CD4-positive, alpha-beta T cell treated with Interleukin-4 for 4 hours (primary cell): ENCODE measurements at places on chromosomes 12 and 14.

DNA sequence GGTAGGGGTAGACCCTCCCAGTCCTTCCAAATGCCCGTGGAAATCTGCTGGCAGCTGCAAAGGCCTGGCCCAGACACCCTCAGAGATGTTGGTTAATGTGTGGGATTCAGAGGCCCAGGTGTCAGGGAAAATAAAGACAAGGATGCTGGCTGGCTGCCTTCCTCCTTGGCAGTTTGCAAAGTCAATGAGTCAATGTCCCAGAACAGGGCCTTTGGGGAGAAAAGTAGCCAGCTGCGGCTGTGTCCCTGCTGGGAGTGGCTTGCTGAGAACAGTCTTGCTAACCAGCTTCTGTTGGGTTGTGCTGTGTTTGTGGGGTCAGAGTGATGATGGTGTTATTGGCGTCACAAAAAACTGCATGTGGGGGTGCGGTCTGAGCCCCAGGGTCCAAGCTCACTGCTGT is 29.2 kb downstream of the GLRX5 start:
- DNase-seq: no peak

DNA sequence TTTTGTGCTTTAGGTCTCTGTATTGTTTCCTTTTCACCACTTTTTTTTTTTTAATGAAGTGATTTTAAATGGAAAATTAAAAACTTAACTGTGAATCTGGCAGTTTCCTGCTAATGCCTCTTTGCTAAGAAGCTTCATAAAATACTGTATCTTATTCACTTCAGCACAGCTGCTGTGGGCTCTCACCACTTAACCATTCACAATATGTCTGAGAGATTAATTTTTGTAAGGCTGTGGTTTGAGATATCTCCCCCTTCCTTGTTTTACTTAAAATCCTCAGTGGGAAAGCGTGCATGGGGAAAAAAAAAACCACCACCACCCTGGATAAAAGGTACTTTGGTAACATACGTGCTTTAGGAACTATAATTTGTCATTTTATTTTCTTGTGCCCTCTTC is 115.9 kb downstream of the ETV6 start:
- no peak for DNase-seq

DNA sequence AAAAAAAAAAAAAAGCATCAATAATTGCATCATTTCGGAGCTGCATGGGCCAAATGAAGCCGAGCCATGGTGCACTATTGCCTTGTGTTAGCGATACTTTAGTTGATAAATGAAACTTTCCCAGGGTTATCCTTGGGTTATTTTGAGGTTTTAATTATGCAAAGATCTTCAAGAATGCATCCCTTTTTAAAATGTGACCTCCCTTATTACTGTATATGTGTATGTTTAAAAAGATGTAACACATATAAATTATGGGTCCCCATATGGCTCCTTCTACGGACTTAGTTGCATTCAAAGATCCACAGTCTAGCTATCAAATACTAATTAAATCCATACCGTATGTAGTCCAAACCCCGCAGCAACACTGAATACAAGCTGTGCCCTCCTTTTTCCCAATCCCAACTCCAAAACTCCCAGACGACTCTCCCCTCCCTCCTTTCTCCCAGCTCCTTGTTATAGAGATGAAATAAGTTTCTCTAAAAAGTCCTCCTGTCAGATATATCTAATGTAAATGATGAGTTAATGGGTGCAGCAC is 129.3 kb upstream of the MAP1LC3B2 start:
- no peak for DNase-seq

GRCh38 chr12:100624571-100624970 is 51.1 kb downstream of the GAS2L3 start:
- DNase-seq: no peak

DNA sequence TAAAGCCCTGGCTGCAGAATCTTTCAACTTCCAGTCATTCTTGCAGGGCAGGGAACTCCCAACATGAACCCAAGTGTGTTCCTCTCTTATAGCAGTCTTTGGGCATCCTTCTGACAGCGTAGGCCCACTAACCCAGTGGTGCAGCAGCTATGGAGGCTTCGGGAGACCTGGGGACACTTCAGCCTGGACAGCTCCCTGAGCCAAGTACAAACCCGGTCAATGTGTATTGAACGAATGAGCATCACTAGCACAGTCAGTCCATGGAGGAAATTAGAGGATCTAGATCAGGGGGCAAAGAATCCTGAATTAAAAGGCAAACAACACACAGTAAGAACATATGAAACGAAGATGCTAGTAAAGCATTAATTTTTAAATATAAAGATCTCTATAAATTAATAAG is 41.8 kb downstream of the KIAA0586 start:
- no peak for DNase-seq
